Motor neuron (in vitro differentiated cells): ENCODE measurements at places on chromosomes 13 and 19. TPM values are rescaled to one million over a fixed set of nuclear protein-coding genes. Genes with fewer than 3 reads are reported as not detected.
A peak's percentile ranks its signal among the peaks of the same experiment; 100 is the strongest.

- ATAC-seq, result no peak
Measured at GRCh38 chr13:31503626-31504025, 235.7 kb upstream of the RXFP2 start.

- no peak for ATAC-seq
Measured at GRCh38 chr19:46144756-46145155, 3.3 kb upstream of the IGFL2 start.

- ATAC-seq, result peak; percentile 61
Measured at GRCh38 chr19:11137542-11138384, 17.8 kb downstream of the SPC24 start.

The SNRPA gene
- 88.7 and 92.9 TPM in 2 replicates for total RNA-seq

The CEACAM7 gene
- total RNA-seq, result 0.39 TPM in 1 of 2 replicates, not detected in the other

The PSG6 gene
- total RNA-seq, result 0.16 and 0.46 TPM in 2 replicates

The MFSD12 gene
- total RNA-seq, result 52.5 and 53.9 TPM in 2 replicates
